Thyroid gland (tissue), 4 donors: ENCODE measurements at places on chromosomes 6 and 20. TPM values are rescaled to one million over a fixed set of nuclear protein-coding genes. Genes with fewer than 3 reads are reported as not detected.

- no peak for DNase-seq
Measured at GRCh38 chr20:25237610-25238318, 10.1 kb upstream of the PYGB start.

DNA sequence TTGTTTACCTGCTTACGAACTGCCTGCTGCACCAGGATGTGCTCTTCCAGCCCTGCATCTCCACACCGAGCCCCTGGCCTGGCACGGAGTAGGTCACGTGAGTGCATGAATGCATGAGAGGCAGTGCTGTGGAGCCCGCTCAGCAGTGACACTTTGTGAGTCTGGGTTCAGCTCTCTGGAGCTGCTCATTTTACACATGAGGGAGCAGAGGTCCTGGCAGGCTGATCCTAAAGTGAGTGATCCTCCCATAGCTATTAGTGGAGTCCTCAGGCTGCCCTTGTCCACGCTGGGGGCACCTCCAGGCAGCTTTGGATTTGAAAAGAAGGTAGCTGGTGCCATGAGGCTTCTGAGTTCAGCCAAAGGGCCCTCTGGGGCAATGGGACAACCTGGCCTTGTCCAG is 64.2 kb downstream of the EDN3 start:
- peak; percentile 97 for DNase-seq

GRCh38 chr6:138948004-138948403 is 40.0 kb downstream of the REPS1 start:
- DNase-seq = no peak

DNA sequence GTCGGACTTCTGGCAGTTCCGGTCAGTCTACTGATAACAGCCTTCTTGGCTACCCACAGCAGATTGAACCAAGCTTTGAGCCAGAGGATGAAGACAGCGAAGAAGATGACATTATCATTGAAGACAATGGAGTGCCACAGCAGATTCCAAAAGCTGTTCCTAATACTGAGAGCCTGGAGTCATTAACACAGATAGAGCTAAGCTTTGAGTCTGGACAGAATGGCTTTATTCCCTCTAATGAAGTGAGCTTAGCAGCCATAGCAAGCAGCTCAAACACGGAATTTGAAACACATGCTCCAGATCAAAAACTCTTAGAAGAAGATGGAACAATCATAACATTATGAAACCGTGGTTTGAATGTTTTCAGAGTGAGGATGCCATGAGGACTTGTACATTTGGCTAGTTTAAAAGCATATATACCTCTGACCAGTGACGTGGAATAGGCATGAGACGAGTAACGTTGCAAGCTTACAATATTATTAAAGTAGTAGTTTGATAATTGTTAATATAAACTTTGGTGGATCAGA is 18.8 kb downstream of the PARD6B start:
- no peak for DNase-seq

GRCh38 chr6:11209906-11210305 is 22.6 kb downstream of the NEDD9 start:
- no peak for DNase-seq

MLN gene
- total RNA-seq = not detected

DNA sequence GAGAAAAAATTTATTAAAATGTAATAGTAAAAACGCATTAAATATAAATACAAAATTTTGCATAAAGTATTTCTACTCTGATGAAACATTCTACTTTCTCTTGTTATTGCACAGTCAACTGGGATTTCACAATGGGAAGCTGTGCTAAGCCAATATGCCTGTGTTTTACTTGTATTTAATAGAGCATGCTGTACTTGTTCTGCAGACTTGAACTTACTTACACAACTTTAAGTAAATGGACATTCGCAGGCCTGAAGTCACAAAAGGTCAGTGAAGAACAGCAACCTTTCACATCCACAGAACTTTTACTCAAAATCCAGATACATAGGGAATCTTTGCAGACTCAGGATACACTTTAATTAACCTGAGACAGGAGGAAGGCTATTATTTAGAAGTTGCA is 409.5 kb downstream of the BTBD3 start:
- DNase-seq = no peak

- no peak for DNase-seq
Measured at GRCh38 chr6:17458966-17459365, 65.6 kb downstream of the CAP2 start.
